Muscle of leg (tissue), 16 donors: ENCODE measurements at places on chromosomes 3 and 15. TPM values are rescaled to one million over a fixed set of nuclear protein-coding genes. Genes with fewer than 3 reads are reported as not detected.
A peak's percentile ranks its signal among the peaks of the same experiment; 100 is the strongest.

DNA sequence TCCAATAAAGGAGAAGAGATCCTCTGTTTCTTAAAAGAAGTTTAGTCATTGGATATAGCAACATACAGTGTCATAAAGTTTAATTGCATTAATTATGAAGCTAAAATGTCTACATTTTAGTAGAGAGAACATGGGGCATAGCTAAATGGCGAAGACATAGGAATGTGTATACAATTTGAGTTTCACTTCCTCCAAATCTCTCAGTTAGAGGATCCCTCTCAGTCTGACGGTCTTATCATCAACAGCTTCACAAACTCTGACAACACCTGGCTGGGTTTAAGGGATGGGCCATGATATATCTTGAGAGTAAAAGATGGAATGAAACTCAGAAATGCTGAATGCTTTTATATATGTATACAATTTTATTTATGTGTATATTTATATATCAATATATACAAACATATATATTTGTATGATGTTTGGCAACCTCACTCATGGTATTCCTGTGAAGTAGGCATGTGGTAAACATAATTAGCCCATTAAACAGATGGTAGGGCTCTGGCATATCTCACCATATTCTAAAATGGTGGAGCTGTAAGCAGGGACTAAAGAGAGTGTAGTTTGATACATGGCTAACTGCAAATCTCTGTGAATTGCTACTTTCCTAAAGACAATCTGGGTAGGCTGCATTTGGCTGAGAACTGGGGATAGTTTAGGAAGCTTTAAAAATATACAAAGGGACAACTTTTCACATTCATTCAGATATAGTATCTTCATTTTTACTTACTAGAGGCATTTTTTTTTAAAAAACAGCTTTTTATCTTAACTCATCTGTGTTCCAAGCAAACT, 111.6 kb downstream of the TIGIT start:
- DNase-seq = no peak

GRCh38 chr3:40642812-40643211, 118.1 kb downstream of the ZNF621 start:
- DNase-seq = no peak

DNA sequence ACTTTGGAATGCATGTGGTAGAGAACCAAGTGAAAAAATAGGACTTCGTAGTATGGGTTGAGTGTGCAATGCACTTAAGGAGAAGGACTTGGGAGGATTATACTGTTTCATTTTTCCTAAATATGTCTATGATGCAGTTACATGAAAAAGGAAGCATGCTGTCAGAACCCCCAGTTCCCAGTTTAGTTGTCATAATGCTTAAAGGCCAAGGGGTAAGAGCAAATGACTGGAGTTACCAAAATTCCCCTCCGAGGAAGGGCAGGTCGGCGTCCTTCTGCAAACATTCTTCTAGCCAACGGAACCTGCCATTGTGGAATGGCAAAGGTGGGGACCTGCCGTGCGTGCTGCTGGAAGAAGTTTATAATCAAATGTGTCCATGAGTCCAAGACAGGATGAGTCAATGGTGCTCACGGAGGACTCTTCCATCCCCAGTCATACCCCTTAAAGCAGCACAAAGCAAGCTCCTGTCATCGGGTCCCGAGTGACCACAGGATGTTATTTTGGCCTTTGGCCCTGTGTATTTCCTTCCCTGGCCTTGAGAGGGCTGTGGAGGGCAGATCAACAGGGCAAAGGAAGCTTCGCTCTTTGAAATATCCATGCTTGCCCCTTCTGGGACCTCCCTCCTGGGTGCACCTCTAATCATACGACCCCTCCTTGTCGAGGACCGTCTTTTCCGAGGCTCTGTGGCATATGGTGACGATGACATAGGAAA, 93.2 kb downstream of the SLCO3A1 start:
- no peak for DNase-seq

- peak; percentile 74 for DNase-seq
Observed at GRCh38 chr15:59169251-59169708, 37.4 kb upstream of the LDHAL6B start.

DNA sequence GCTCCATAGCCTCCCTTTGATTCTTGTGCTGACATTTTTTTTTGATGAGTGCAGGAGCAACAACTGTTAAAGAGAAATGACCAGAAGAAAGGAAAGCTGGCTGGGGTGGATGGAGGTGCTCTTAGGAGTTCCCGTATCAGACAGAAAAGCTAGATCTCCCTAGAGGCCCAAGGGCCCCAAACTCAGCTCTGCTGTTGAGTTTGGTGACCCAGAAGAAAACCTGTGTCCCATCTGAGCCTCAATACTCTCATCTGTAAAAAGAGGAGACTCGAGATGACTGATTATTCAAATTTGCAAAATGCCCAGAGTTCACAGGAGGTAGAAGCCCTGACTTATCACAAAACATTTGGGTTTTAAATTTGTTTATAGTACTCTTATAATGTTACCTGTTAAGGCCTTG, 142.4 kb downstream of the TIGIT start:
- no peak for DNase-seq

DNA sequence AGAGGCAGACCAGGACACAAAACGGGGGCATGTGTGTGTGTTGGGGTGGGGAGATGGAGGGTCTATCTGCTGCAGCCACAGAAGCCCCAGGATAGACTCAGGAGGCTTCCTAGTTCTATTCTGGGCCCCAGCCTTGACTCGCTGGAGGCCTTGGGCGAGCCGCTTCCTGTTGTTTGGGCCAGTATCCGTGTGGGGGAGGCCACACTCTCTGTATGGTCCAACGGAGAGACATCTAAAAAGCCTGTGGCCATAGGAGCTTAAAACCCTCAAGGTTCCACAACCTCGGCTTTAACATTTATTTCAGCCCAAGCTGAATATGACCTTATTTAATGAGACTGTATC, 32.8 kb downstream of the POC1A start:
- peak; percentile 74 for DNase-seq

GRCh38 chr3:129690963-129691362, 84.5 kb upstream of the PLXND1 start:
- DNase-seq = no peak

DNA sequence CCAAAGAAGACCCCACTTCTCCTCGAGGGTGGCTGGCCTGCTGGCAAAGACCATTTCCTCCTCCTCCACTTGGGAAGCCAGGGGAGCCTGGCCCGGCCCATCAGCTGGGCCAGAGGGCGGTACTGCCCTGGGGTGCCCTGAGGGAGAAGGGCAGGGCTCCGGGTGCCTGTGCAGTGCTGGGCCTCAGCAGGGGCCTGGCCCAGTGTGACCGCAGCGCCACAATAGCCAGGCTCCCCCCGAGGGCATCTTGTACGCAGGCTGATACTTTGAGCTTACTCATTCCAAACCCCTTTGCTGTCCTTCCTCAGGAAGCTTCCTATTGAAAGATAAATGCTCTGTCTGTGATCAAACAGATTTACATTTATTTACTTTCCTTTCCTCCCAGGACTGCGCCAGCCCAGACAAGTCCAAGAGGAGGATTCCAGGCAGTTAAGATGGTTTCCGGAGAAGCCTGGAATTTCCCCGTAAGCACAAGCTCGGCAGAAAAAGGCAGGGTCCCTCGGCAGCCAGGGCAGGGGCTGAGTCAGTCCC, 240.1 kb downstream of the XXYLT1 start:
- peak; percentile 33 for DNase-seq

Gene TRIM42
- polyA plus RNA-seq = not detected

Gene TMEM44
- polyA plus RNA-seq = 18.7 TPM
